Globus pallidus (tissue), 1 donor: ENCODE measurements at places on chromosomes 3 and 15.

GRCh38 chr15:50911621-50912020, 3.1 kb downstream of the AP4E1 start:
- DNase-seq, result no peak

DNA sequence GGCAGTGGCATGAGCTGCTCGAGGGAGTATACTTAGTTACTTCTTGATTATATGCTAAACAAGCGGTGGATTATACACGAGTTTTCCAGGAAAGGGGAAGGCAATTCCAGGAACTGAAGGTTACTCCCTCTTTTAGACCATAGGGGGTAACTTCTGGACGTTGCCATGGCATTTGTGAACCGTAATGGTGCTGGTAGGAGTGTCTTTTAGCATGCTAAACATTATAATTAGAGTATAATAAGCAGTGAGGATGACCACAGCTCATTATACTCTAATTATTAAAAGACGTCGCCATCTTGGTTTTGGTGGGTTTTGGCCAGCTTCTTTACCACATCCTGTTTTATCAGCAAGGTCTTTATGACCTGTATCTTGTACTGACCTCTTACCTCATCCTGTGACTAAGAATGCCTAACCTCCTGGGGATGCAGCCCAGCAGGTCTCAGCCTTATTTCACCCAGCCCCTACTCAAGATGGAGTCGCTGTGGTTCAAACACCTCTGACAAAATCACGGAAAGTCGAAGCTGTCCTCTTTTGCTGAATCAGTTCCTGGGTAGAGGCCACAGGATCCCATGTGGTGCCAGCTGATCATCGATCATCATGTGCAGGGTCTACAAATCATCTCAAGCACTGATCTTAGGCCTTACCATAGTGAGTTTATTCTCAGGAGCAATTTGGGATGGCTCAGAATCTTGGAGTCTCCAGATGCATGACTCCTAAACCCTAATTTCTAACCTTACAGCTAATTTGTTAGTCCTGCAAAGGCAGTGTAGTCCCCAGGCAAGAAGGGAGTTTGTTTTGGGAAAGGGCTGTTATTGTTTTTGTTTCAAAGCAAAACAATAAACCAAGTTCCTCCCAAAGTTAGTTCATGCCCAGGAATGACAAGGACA, 149.1 kb downstream of the TJP1 start:
- no peak for DNase-seq

- DNase-seq, result no peak
These were observed 37.2 kb upstream of the BDH1 start for GRCh38 chr3:197593046-197593380.

DNA sequence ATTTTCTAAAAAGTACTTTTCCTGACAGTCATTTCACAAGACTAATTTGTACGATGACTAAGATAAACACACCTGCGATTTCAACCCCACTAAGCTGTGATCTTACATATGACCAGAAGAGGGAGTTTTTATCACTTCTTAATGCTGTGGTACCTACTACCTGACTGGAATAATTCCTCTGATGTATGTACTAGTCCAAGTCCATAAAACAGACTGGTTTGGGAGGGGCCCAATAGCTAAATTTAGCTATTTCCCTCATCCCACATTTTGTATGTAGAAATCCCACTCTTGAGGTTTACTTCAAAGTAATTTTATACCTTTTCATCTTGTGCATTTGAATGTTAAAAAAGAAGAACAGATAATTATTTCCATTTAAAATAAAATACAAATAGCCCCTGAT, 49.7 kb upstream of the SCAANT1 start:
- no peak for DNase-seq

- no peak for DNase-seq
These were observed 70.8 kb downstream of the EFCAB12 start for GRCh38 chr3:129357616-129358015.

- DNase-seq, result no peak
These were observed 41.0 kb downstream of the EIF4E3 start for GRCh38 chr3:71684046-71684756.

DNA sequence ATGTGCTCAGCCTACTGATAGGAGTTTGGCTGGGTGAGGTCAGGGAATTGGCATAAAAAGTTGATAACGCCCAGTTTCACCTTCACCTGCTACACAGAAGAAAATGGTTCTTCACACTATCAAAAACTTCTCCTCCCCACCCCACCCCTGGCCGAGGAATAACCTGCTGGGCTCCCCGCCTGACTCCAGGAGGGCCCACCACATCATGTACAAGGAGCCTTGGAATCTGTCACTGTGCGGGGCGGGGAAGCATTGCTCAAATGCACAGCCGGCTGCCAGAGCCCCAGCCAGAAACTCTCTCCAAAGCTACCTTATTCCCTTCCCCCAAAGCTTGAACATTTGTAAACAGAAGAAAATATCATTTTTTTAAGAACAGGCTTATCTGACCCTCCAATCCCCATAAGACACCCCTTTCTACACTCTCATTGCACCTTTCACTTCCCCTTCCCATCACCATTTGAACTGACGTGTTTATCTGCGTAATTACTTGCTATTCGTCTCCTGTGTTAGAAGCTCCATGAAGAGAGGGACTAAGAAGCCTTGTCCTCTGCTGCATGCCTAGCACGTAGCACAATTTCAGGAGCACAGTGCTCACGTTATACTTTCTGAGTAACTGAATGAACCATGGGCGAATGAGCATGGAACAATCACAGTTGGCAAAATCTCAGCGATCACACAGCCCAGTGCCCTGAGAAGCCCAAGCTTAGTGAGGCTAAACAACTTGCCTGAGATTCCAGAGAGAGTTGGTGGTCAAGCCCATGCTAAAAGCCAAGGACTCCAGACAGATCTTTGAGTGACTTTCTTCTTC, 82.9 kb downstream of the HES1 start:
- no peak for DNase-seq

DNA sequence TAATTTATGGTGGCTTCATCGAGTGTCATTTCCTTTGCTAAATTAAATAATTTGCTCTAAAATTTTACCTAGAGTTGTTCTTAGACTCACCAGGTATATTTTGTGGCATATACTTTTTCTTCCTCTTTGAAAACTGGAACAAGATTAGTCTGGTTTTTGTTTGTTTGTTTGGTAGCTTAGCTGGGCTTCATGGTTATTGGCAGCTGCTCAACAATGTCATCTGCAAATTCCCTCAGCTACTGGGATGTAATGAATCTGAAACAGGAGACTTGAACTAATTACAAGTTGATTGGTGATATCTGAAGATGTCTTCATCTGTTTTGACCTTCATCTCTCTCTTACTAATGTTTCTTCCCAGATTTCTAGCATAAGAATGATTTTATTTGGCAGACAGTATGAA, 270.5 kb upstream of the P2RY1 start:
- no peak for DNase-seq

GRCh38 chr3:41525303-41526064, 326.2 kb downstream of the CTNNB1 start:
- DNase-seq, result no peak

GRCh38 chr15:53757906-53758305, 1.6 kb downstream of the WDR72 start:
- DNase-seq, result no peak

DNA sequence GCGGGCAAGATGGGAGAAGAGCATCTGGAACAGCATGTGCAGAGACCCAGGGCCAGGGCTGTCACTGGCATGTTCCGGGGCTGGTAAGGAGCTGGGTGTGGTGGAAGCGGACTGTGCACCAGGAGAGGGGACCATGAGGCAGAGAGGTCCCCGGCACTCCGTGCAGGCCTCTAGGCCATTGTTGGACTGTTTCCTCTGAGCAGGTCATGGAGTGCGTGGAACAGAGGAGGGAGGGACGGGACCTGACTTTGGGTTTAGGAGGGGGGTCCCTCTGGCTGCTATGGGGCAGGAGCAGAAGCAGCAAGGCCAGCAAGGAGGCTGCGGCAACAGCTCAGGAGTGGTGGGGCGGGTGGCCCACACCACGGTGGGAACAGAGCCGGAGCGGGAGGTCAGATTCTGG, 47.1 kb downstream of the TPRA1 start:
- no peak for DNase-seq

DNA sequence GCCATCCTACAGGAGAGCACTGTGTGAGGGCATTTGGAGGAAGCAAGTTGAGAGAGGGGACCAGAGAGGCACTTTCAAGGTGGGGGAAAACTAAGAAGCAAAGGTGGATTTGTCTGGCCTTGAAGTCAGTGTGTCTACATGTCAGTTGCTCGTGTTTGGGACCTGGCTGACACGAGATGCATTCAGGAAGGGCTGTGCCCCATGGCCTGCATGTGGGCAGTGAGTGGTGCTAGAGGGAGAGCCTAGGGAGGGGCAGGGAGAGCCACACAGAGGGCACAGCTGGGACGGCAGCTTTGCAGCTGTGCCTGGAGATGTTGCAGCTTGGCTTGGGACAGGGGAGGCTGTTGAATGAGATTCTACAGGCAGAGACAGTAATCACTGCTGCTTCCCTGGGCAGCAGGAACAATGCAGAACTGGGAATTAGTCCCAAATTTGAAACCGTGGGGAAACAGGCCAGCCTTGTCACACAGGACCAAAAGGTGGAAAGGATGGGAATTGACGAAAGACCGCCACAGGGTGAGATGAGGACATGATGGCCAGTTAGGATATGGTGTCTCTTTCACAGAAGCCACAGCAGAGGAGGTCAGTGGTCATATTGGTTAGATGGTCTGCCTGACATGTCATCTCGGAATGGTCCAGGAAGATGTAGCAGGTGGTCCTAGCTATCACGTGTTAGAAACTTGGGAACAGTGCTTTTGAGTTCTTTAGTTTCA, 10.0 kb downstream of the SEC61A1 start:
- no peak for DNase-seq

- no peak for DNase-seq
These were observed 522.2 kb downstream of the ROBO2 start for GRCh38 chr3:77562089-77562488.

GRCh38 chr3:113297287-113297686, 85.9 kb downstream of the BOC start:
- DNase-seq, result no peak
